Parietal lobe (tissue), 2 donors: ENCODE measurements at places on chromosomes 3 and 15. TPM values are rescaled to one million over a fixed set of nuclear protein-coding genes. Genes with fewer than 3 reads are reported as not detected.

Gene ZSCAN29
- total RNA-seq = 47.6 TPM

Gene ECE2
- total RNA-seq = 6.9 TPM

Gene DZIP1L
- total RNA-seq = 26.9 TPM

Gene GPD1L
- 74.2 TPM for total RNA-seq

Gene CRYGS
- total RNA-seq = 7.2 TPM

Gene NR2E3
- total RNA-seq = not detected

Gene SPCS1
- 31.6 TPM for total RNA-seq

Gene ANKUB1
- total RNA-seq = 0.63 TPM

Gene CYP1A2
- total RNA-seq = not detected

Gene TM4SF1
- 8.1 TPM for total RNA-seq

Gene FANCD2OS
- total RNA-seq = not detected

Gene DUOXA2
- total RNA-seq = not detected

Gene EHHADH
- 1.6 TPM for total RNA-seq

Gene NOX5
- total RNA-seq = 0.63 TPM

Gene FSD2
- not detected for total RNA-seq

Gene HTR3E
- total RNA-seq = not detected

Gene ANKRD34C
- not detected for total RNA-seq

Gene CNTN3
- 37.9 TPM for total RNA-seq

Gene GOLGA6D
- not detected for total RNA-seq

Gene MAPK6
- total RNA-seq = 77.9 TPM

Gene GOLGA6L24
- total RNA-seq = not detected

Gene RPL39L
- total RNA-seq = 13.5 TPM

Gene ARPC4
- 117 TPM for total RNA-seq

Gene C2CD4A
- total RNA-seq = not detected

Gene PTX3
- 7.5 TPM for total RNA-seq

Gene CFAP100
- total RNA-seq = 5.9 TPM

Gene MINDY2
- total RNA-seq = 35.4 TPM

Gene EPHA3
- total RNA-seq = 208 TPM

Gene PRKCI
- total RNA-seq = 116 TPM

Gene CCR9
- not detected for total RNA-seq

Gene MORC1
- not detected for total RNA-seq

Gene CCDC9B
- total RNA-seq = 4.4 TPM

Gene P2RY1
- 8.8 TPM for total RNA-seq

Gene ZNF592
- 14.4 TPM for total RNA-seq

Gene LNP1
- 10.0 TPM for total RNA-seq

Gene CSTA
- total RNA-seq = not detected

Gene NR2F2
- total RNA-seq = 5.6 TPM

Gene ASB14
- total RNA-seq = not detected

Gene KNG1
- not detected for total RNA-seq

Gene CD80
- not detected for total RNA-seq

Gene CHRFAM7A
- 7.8 TPM for total RNA-seq

Gene CLDN16
- 0.63 TPM for total RNA-seq

Gene ADAMTS9
- total RNA-seq = 26.0 TPM

Gene SERINC4
- not detected for total RNA-seq

Gene ARNT2
- total RNA-seq = 69.2 TPM

Gene LRTM1
- not detected for total RNA-seq

Gene MYL3
- not detected for total RNA-seq

Gene MASP1
- 59.8 TPM for total RNA-seq

Gene SCG5
- 134 TPM for total RNA-seq

Gene PLSCR5
- not detected for total RNA-seq

Gene ENTPD3
- total RNA-seq = 1.9 TPM

Gene NFKBIZ
- total RNA-seq = 3.4 TPM

Gene FGF7
- total RNA-seq = 0.94 TPM

Gene MED12L
- 21.0 TPM for total RNA-seq

Gene EFHB
- 0.63 TPM for total RNA-seq
